ENCODE measurements at places on chromosomes 1 and 21.

DNA sequence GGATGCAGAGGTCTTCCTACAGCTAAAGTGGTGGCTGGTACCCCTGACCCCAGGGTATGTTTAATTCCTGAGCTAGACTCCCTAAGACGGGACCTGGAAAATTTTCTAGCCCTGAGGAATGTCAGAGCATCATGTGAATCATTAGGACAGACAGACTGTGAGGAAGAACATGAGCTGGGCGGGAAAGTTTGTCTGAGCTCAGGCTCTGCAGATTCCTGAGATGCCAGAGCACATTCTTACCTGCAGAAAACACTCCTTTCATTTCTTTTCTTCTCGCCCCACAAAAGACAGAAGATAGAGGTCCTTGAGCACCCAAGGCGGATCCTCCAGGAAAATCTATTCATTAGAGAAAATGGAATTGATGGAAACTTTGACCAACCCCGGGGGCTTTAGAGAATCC lies 6.5 kb downstream of the CAPN2 start:
- no peak for DNase-seq

- no peak for DNase-seq
Measured at GRCh38 chr1:209884665-209885117, 53.3 kb upstream of the SYT14 start.

DNA sequence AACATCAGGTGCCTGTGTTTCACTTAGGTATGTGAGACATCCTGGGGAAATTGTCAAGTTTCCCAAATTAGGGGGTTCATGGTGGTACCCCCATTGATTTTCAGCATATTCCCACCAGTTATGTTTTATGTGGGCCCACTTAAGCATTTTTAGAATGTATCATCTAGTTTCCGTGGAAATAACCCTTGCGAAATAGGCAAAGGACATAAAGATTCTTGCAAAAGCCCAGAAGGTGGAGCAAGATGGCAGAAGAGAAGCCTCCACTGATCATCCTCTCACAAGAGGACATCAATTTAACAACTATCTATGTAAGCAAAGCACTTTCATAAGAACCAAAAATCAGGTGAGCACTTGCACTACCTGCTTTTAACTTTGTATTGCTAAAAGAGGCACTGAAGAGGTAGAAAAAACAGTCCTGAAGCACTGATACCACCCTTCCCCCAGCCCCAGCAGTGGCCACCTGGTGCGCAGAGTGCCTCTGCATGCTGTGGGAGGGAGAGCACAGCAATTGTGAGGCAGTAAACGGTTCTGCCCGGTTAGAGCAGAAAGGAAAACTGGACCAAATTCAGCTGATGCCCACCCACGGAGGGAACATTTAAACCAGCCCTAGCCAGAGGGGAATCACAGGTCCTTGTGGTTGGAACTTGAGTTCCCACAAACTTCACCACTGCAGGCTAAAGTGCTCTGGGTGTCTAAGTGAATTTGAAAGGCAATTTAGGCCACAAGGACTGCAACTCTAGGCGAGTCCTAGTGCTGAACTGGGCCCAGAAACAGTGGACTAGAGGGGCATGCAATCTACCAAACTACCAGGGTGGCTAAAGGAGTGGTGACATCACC lies 23.2 kb downstream of the MCOLN2 start:
- DNase-seq: no peak

DNA sequence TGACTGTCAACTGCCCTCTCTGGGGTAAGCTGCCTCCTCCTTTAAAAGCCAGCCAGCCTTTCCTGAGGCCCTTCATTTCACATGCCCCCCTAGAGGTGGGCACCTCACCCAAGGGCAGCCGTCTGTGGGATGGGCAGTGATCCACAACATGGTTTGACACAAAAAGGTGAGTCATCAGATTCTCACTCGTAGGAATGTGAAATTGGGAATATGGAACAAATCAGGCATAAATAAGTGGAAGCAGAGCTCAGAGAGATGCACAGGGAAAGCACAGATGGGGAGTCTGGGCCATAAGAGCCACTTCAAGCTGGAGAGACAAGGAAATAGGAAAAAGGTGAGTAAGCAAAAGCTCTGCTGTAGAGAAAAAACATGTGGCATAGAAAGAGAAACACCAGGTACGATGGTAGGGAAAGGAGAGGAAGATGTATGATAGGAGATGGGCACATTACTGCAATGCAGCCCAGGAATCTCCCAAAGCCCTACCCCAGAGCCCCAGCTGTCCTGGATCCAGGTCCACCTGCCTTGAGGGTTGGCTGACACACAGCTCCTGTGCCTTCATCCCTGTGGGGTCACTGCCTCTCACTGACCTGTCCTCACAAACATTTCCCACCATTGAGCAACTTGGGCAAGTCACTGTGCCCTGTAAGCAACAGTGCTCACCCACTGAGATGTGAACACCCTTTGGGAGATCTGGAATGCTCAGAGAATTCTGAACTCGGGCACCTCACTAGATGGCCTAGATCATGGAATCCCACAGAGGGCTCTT lies 86.6 kb downstream of the ASTN1 start:
- DNase-seq: no peak

Data from naive thymus-derived CD8-positive, alpha-beta T cell (primary cell).